Nasal cavity respiratory epithelium epithelial cell of viscerocranial mucosa (primary cell): ENCODE measurements at places on chromosomes 5 and 9. TPM values are rescaled to one million over a fixed set of nuclear protein-coding genes. Genes with fewer than 3 reads are reported as not detected.

PCDH1 gene
- 43.1 and 121 TPM in 2 replicates for total RNA-seq

DND1 gene
- 0.34 and 0.36 TPM in 2 replicates for total RNA-seq

KCNN2 gene
- under 0.01 TPM in 1 of 2 replicates, not detected in the other for total RNA-seq

ZNF367 gene
- total RNA-seq: 0.14 and 0.34 TPM in 2 replicates

PCDHGB6 gene
- 0.68 and 4.0 TPM in 2 replicates for total RNA-seq

BARHL1 gene
- total RNA-seq: not detected in 2 replicates

PAEP gene
- not detected in 2 replicates for total RNA-seq

SEMA6A gene
- total RNA-seq: 0.34 and 13.0 TPM in 2 replicates

FAM78A gene
- total RNA-seq: 0.34 and 0.71 TPM in 2 replicates

PCDH12 gene
- total RNA-seq: 0.34 and 0.57 TPM in 2 replicates

CATSPER3 gene
- 0.21 and 0.34 TPM in 2 replicates for total RNA-seq

RRAGA gene
- 33.8 and 41.5 TPM in 2 replicates for total RNA-seq

ARRDC1 gene
- total RNA-seq: 98.4 and 104 TPM in 2 replicates

GLDC gene
- total RNA-seq: 0.07 and 2.4 TPM in 2 replicates

NXNL2 gene
- total RNA-seq: under 0.01 and 0.07 TPM in 2 replicates

PRDM9 gene
- under 0.01 and 0.07 TPM in 2 replicates for total RNA-seq

IFNK gene
- total RNA-seq: not detected in 2 replicates

GALNT12 gene
- total RNA-seq: 0.34 and 4.3 TPM in 2 replicates

BAAT gene
- total RNA-seq: under 0.01 and 0.07 TPM in 2 replicates

CYSTM1 gene
- 13.4 and 43.7 TPM in 2 replicates for total RNA-seq

POLE3 gene
- 51.9 and 56.6 TPM in 2 replicates for total RNA-seq

CER1 gene
- total RNA-seq: not detected in 2 replicates

LCN15 gene
- total RNA-seq: not detected in 2 replicates

CDKN2A gene
- total RNA-seq: 19.5 and 21.2 TPM in 2 replicates

PCDHA1 gene
- total RNA-seq: under 0.01 TPM in 1 of 2 replicates, not detected in the other

VCAN gene
- 3.1 and 205 TPM in 2 replicates for total RNA-seq

RASEF gene
- 3.4 and 20.9 TPM in 2 replicates for total RNA-seq

JAKMIP2 gene
- total RNA-seq: not detected in 2 replicates

SLC25A2 gene
- total RNA-seq: 0.14 TPM in 1 of 2 replicates, not detected in the other

ACSL6 gene
- total RNA-seq: under 0.01 and 0.14 TPM in 2 replicates

BNC2 gene
- under 0.01 and 0.57 TPM in 2 replicates for total RNA-seq

ZDHHC21 gene
- total RNA-seq: 12.6 and 15.0 TPM in 2 replicates

PALM2AKAP2 gene
- total RNA-seq: 2.7 and 14.2 TPM in 2 replicates

NRARP gene
- 6.2 and 23.3 TPM in 2 replicates for total RNA-seq

PDE4D gene
- total RNA-seq: 7.5 and 11.0 TPM in 2 replicates

C5orf46 gene
- total RNA-seq: not detected in 2 replicates
